ENCODE measurements at places on chromosomes 7 and 10.

- DNase-seq, result no peak
Observed at GRCh38 chr7:11931307-11931706, 99.3 kb upstream of the THSD7A start.

- peak; percentile 49 for DNase-seq
Observed at GRCh38 chr7:130960208-130960988, 226.4 kb upstream of the KLF14 start.

DNA sequence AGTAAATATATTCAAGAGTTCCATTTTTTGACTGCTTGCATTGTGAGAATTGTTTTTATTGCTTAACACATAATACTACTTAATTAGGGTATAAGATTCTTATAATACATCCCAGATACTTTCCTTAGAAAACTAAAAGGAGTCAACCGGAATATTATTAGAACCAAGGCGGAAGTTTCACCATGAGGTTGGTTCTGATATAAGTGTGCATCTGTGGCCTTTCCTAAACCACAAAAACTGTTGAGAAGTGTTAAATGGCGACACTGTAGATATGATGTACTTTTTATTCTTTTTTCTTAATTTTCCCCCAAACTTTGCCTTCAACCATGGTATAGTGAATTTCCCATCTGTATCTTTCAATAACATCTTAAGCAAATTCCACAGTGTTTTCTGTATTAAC lies 32.3 kb upstream of the INHBA start:
- no peak for DNase-seq

DNA sequence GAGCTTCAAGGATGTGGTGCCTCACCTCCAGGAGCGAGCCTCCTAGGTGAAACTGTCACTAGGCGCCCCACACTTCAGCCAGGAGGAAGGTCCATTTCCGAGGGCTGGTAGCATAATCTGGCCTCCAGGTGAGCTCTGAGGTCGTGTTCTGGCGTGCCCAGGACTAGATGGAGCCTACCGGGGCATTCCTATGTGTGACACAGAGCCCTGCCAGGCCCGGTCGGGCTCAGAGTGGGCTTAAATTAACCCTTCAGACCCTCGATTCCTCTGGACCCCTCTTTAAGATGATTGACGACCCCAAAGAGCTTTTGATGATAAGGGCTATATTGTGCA lies 233.1 kb downstream of the EBF3 start:
- DNase-seq, result no peak

- DNase-seq, result no peak
Observed at GRCh38 chr7:71021131-71021530, 110.8 kb upstream of the GALNT17 start.

- DNase-seq, result no peak
Observed at GRCh38 chr7:100726996-100727761, 6.2 kb upstream of the ZAN start.
